ENCODE measurements at places on chromosomes 2 and 18.

- DNase-seq = no peak
These were observed 180.9 kb downstream of the ZEB2 start for GRCh38 chr2:144339048-144339447.

DNA sequence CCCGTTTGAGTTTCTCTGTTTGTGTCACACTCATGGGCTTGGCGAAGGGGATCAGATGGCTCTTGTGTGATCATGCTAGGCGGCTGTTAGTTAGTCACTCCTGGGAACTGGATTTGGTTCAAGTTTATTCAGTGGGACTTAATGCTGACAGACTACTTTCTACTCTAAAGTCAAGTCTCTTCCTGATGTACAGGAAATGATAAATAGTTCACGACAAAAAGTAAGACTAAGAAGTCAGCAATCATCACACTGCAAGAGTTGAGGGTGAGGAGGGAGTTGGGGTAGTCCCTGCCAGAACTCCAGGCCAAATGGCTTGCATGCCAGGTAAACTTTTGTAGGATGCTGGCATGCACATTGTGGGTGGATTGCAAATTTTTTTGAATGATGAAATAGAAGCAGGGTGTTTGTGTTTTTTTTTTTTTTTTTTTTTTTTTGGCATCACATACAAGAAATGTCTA is 25.1 kb upstream of the CCL20 start:
- no peak for DNase-seq

GRCh38 chr2:58494071-58494501 is 253.0 kb upstream of the FANCL start:
- no peak for DNase-seq

DNA sequence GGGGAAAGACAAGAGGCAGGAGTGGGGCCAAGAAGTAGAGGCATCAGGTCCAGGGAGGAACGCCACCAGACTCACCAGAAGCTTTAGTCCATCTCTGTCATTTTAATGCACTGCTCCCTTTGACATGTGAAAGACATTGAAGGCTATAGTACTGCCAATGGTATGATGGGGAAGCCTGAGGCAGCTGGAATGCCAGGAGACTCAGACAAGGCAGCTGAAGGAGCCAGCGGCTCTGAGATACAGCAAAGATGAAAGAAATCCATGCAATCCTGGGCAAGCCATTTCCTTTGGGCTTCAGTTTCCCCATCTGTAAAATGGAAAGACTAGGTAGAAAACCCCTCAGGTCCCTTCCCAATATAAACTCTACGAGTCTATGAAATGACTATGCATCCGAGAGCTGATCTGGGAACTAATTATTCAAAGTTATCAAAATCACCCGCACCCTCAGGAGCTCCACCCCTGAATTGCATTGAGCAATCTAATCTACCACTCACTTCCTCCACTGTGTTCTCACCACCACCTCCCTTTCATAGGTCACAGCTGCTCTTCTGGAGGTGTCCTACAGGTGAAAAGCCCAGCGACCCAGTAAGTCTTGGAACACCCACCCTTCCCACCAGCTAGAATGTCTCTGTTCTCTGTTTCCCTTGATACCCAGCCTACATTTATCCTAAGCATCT is 3.1 kb downstream of the CXCR2 start:
- DNase-seq = no peak

DNA sequence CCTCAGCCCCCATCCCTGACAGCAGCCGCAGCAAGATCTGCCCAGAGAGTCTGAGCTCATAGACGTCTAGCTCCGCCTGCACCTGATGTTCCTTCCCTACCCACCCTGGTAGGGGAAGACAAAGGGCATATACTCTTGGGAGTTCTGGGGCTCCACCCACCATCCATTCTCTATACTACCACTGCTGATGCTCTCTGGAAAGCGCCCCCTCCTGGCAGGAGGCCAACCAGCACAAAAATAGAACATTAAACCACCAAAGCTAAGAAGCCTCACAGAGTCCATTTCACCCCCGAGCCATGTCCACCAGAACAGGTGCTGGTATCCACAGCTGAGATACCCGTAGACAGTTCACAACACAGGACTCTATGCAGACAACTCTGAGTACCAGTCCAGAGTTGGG is 662.6 kb upstream of the FAM98A start:
- DNase-seq = peak; percentile 2

GRCh38 chr2:137179542-137179941 is 414.2 kb downstream of the THSD7B start:
- no peak for DNase-seq

- no peak for DNase-seq
These were observed 11.5 kb downstream of the CD226 start for GRCh38 chr18:69936191-69936558.

DNA sequence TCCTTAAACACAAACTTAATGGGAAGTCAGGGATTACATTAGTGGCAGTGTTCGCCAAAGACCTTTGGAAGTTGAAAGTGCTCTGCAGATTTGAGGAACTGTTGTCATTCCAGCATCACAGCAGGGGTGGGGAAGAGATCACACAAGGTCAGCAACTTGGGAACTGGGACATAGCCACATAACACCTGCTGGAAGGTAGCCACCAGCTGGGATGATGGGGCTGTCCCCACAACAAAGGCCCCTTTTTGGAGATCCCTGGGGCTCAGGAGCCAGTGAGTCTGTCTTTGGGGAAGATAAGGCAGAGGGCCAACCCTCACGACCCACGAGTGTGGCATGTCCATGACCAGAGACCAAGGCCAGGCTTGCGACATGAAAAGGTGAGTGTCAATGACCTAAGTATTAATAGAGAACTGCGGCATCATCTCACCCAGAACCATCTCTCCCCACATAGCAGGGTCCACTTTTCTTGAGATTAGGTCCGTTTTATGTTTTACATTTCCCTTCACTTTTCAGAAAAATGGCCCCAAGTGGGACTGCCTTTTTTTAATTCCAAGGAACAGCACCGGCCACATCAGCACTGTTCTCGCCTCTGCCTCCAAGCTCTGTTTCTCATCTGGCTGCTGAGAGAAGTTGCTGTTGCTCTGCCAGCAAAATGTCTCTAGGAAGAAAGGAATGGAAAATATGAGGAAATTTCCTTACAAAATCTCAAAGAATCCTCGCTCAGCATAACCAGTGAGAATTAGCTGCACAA is 106.9 kb downstream of the GFPT1 start:
- peak; percentile 17 for DNase-seq

GRCh38 chr2:71734620-71735019 is 281.3 kb downstream of the DYSF start:
- no peak for DNase-seq

DNA sequence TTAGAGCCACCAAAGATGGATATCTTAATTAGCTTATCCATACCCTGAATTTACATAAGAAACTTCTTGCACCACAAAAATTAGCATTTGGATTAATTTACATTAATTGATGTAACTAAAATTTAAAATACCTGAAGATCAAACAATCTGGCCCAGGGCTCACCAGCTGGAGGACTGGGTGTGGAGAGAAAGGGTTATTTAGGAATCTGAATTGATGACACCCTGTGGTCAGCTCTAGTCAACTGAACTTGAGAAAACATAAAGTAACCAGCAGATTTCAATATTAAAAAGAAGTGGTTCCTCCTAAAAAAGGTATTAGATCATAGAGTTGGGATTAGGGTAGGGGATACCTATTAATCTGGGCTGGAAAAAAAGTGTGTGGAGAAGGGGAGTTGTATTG is 122.5 kb downstream of the STRN start:
- DNase-seq = no peak

- no peak for DNase-seq
These were observed 12.0 kb upstream of the CDK15 start for GRCh38 chr2:201794294-201794693.

DNA sequence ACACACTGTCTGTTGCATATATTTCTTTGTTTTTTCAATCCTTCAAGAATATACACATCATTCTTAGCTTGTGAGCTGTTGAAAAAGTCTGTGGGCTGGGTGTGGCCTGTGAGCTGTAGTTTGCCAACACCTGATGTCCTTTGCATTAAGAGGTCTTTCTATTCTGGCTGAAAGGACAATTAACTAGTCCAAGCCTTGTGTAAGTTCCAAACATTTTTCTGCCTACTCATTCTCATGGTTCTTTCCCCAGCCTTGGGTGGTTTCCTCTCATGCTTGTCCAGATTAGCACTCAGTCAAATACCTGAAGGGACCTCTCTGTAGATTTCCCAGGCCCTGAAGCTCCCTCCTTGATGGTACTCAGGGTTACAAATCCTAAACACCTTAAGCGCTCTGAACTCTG is 57.8 kb upstream of the NABP1 start:
- no peak for DNase-seq

DNA sequence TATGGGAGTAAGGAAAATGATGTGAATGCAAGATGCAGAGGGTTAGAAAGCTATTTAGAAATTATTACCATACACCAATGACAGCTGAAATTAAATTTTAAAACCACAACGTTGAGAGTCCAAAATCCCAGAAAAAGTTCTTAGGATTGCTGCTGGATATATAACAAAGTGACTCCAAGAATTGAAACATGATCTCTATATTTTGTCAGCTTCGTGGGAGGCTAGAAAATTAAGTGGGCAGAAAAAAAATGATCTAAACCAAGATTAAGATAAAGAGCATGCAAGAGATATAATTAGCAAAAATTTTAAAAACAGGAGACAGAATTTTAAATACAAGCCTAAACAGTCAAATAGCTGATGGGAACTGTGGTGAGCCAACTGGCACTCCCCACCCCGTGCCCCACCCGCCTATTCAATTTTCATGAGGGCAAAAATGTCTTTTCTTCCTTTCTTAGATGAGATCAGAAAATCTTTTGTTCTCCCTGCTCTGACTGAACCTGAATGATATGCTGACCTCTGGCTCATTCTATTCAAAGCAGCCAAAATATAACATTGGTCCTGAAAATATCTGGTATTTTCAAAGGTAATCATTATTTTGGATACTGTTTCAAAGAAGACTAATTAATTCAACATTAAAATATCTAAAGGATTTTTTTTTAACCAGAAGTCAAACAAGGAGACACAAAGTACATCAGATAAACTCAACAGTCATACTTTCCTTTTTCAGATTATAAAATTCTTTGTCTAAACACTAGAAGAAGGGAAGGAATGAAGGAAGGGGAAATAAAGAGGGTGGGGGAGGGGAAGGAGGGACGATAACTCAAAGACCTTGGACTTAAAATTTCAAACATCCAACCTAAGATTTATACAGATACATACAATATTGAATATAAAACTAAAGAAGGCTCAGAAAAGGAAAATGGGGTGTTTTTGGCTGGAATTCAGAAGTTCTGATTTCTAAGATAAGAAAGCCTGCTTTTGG is 12.2 kb downstream of the KANSL3 start:
- DNase-seq = no peak
